ENCODE measurements at places on chromosomes 4 and X. TPM values are rescaled to one million over a fixed set of nuclear protein-coding genes. Genes with fewer than 3 reads are reported as not detected.

DNA sequence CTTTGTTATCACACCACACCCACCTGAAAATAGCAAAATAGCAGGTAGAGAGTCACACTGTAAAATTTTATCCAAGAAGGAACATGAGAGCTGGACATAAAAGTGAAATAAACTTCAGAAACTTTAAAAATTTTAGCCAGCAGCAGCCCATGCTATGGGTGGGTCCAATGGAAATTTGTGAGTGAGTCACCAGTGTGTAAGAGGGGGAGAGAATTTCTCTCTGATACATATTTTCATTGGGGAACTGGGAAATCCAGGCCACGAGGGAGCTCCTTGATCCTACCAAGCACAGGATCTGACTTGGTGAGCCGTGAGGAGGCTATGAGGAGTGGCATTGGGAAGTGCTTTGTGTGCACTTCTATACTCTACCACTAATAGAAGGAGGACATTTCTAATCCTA, 136.3 kb downstream of the FAAH2 start:
- DNase-seq: no peak

Gene IL1RAPL1
- 1.3 TPM for total RNA-seq

DNA sequence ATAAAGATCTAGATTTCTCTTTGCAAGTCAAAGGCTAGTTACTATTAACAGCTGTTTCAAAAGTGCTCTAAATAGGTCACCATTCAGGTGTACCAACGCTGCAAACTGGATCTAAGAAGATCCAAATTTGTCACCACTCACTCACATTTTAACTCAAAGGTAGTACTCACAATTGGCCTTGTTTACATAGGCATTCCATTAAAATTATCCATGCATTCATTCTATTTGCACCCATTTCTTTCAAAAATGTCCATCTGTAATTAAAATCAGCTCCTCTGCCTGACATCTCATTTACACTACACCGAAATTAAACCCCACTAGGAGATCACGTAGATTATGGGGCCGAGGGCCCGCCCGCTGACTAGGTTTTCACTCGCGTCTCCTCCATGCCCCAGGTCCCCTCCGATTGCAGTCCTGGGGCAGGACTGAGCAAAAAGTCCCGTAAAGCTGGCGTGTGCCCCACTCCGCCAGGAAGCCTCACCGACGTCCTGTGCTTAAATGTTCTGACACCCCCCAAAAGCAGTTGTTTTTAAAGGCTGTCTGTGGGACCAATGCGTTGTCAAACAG, 1.3 kb upstream of the ING2 start:
- no peak for DNase-seq

Gene TEX28
- total RNA-seq: not detected

GRCh38 chrX:137051978-137052642, 18.3 kb upstream of the GPR101 start:
- DNase-seq: peak; percentile 32

GRCh38 chr4:83114576-83114975, at the start of gene PLAC8:
PLAC8 (minus strand) TSS chr4:83114729; CDS start chr4:83107921, 6,808 bp downstream.
- DNase-seq: peak; percentile 16

DNA sequence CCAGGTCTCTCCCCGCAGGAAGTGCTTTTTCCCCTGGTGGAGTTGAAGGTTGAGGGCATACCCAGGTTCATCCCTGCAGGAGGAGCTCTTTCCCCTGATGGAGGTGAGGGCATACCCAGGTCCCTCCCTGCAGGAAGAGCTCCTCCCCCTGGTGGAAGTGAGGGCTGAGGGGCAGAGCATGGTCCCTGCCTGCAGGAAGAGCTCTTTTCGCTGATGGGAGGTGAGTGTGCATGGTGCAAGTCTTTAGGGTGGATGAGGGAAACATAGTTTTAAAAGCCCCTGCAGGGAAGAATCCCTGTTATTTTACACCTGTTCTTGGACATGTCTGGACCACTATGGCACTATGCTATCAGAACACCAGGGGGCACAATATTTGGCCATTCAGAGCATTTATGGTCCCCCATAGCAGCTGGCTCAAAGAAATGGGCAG, 43.7 kb upstream of the PUDP start:
- peak; percentile 3 for DNase-seq

Gene PSAPL1
- total RNA-seq: not detected

DNA sequence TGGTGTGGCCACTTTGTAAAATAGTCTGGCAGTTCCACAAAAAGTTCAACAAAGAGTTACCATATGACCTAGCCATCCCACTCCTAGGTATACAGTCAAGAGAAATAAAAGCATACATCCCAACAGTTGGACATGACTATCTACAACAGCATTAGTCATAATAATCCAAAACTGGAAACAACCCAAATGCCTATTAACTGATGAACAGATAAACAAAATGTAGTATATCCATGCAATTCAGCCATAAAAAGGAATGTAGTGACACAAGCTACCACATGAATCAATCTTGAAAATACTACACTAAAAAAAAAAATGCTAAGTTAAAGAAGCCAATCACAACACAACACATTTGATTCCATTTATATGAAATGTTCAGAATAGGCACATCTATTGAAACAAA, 16.1 kb downstream of the MED14 start:
- peak; percentile 53 for DNase-seq

GRCh38 chrX:10420134-10420533, 200.3 kb downstream of the MID1 start:
- DNase-seq: no peak

DNA sequence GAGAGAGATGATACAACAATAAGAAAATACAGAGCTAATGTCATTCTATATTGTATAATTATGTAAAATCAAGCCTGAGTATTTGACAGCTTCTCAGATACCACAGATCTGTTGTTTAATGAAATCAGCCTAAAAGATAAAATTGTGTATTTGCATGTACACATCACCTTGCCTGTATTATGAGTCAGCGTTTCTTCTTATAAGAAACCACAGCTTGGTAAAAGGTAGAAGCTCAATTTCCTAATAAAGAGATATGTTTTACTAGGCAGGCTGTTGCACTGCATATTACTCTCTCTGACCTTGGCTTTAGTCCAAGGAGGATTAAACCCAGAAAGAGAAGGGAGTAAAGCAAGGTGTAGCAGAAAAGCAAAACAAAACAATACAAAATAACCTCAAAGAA, 121.3 kb downstream of the PPARGC1A start:
- DNase-seq: no peak

- DNase-seq: peak; percentile 49
Observed at GRCh38 chr4:74258963-74259362, 49.3 kb upstream of the EPGN start.

- no peak for DNase-seq
Observed at GRCh38 chr4:152729466-152729865, 49.7 kb upstream of the TMEM154 start.

GRCh38 chr4:142112451-142112850, 476.1 kb downstream of the IL15 start:
- DNase-seq: peak; percentile 21

- DNase-seq: no peak
Observed at GRCh38 chr4:95439896-95440295, 108.9 kb downstream of the UNC5C start.

Gene FRMPD3
- not detected for total RNA-seq

Gene TLR10
- not detected for total RNA-seq

Gene CTAG1A
- not detected for total RNA-seq

GRCh38 chr4:41957634-41958033, 22.4 kb downstream of the TMEM33 start:
- DNase-seq: peak; percentile 23

GRCh38 chr4:159071969-159072765, 30.7 kb upstream of the RAPGEF2 start:
- DNase-seq: no peak

Gene GLUD2
- 1.9 TPM for total RNA-seq

Gene USP17L18
- total RNA-seq: not detected

Gene ZIC3
- total RNA-seq: not detected

- no peak for DNase-seq
Observed at GRCh38 chr4:81499840-81500239, 28.1 kb upstream of the RASGEF1B start.

DNA sequence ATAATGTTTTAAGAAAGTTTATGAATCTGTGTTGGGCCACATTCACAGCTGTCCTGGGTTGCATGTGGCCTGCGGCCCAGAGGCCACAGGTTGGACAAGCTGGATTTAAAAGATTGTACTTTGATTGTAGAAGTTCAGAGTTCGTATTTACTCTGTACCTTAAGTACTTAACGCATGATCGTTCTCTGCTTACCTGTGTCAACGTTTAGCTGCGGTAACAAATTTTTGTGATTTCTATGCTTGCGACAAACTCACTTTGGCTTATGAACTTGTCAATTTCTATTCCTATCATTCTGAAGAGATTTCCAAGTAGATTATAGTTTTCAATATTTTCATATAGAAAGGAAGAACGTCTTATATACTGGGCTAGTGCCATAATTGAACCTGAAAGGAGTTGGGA, 285.6 kb downstream of the TENM3 start:
- no peak for DNase-seq

Measured in fibroblast of villous mesenchyme (primary cell).